ENCODE measurements at places on chromosomes 2 and 18.

DNA sequence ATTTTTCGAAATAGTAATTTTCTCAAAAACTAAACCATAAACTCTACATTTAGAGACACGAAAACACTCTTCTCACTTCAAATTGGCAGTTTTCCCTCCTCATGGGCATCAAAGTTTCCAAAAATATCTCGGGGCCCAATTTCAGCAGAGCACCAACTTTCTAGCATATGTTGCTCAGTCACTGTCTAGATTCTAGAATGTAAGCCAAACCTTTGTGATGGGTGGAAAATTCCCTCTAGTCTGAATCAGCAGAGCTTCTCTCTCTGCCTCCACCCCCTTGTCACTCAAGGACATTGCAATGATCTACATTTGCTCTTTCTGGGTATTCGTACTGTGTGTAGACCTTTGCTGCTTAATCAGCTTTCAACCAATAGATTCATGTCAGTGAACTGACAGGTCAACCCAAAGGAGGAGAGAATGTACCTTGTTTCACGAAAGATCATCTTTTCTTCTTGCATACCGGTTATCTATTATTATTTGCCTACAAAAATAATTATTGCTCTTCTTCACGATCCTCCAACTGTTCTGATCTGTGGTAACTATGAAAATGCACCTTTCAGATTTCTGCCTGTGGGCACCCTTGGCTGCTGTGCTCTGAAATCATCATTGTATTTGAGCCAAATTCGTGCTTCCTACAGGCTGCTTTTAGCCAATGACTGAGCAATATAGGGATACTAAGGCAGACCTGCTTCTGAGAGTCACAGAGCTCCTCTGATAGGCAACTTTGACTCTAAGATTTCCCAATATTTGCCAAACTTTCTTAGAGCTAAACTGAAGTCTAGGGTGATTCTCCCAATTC, 38.7 kb upstream of the GLS start:
- no peak for DNase-seq

- DNase-seq, result no peak
Observed at GRCh38 chr2:15605721-15606120, 14.1 kb downstream of the DDX1 start.

DNA sequence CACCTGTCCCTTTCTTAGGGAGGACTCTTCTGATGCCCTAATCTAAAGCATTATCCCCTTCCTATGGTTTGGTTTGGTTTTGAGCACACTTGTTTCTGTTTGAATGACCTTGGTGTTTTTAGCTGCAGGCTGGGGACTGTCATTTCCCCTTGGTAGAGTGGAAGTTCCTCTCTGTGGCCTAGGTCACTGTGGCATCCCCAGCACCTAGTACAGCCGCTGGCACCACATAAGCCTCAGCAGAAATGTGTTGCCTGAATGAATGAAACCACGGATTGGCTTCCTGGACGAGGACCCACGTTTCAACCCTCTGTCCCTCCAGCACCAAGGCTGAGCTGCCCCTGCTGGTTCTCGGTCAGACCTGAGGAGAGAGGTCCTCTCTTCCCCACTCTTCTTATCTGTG, 159.9 kb downstream of the CTIF start:
- no peak for DNase-seq

- DNase-seq, result no peak
Observed at GRCh38 chr2:128520791-128521190, 202.1 kb upstream of the HS6ST1 start.

DNA sequence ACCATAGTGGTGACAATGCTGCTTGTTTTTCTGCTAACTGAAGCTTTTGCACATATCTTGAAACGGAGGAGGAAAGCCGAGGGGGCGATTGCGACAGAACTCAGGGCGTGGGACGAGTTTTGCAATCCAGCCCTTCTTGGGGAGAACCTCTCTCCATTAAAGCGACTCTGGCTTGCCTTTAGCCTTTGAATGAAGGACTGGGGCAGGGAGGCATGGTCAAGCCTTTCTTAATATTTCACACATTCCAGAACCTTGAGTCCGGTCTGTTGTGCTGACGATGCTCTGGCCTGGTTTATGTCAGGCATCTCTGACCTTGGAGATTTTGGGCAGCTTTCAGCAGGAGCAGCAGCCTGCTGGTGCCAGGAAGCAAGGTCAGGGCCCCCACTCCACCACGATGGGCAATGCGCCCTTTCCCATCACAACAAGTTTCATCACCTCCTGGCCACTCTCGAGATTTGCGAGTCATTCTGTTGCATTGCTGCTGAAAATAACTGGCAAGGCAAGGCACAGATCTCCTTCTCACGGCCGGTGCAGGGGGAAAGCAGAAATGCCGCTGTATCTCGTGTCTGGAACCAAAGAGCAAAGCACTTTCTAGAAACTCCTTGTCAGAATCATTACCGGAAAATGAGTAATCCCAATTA, 10.8 kb downstream of the EMILIN2 start:
- no peak for DNase-seq

DNA sequence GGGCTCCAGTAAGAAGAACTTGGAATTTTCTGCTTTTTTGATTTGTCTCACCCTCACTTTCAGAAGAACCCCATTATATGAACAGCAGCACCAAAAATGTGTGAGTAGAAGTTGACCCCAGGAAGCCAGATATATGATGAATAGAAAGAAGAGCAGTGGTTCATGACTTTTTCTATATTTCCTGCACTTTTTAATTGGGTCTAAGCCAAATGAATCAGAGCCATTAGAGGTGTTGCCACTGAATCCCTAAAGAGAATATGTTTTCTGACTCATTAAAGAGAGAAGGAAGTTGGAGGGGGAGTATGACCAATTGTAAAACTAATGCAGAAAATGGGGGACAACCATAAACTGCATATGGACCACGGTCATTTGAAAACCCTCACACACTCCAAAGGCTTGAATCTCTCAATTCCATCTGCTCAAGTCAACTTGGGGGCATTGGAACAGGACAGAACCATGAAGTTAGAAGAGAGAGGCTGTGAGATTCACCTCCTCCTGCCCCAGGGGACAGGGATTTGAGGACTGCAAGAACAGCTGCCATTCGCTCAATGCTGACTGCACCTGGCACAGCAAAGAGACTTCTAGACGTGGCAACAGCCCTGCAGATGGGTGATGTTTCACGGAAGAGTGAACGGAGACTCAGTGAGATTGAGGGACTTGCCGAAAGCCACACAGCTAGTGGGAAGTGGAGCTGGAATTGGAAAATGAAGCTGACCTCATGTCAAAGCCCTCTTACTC, 3.0 kb downstream of the DAPL1 start:
- DNase-seq, result no peak

DNA sequence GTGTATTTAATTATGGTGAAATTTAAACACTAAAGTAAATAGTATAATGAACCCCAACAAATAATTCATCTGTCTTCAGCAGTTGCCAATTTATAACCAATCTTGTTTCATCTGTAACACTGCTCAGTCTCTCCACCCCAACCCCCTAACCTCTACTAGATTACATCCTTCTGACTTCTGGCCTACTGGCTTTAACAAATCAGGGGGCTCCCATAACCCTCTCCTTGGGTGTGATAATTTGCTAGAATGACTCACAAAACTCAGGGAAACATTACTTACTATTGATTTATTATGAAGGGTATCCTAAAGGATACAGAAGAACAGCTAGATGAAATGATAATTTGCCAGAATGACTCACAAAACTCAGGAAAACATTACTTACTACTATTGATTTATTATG, 50.7 kb downstream of the PIK3C3 start:
- DNase-seq, result no peak

- DNase-seq, result no peak
Observed at GRCh38 chr18:48771641-48772375, 179.0 kb downstream of the SMAD7 start.

DNA sequence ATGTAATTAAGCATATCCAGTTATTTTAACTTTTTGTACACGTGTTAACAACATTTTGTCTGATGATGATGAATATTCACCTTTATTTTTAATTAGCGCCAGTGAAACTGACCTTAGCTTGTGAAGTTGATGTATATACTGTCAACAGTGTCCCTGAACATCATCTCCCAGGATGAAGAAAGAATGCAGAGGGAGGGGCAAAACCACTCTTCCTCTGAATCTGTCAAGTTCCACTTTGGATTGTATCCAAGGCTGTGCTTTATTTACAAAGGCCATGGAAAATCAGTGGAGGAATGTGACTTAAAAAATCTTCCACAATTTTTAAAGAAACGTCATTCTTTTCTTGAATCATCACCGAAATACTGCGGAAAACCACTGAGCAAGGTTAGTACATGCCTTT, 4.5 kb upstream of the RMDN2 start:
- DNase-seq, result no peak

GRCh38 chr18:11807233-11807632, 44.0 kb upstream of the CHMP1B start:
- DNase-seq, result no peak

- peak; percentile 30 for DNase-seq
Observed at GRCh38 chr2:176494949-176495353, 225.7 kb downstream of the MTX2 start.

- DNase-seq, result no peak
Observed at GRCh38 chr2:96843538-96844268, at the start of gene ANKRD23. TSS of gene ANKRD23 (minus strand) at chr2:96844021. CDS start at chr2:96843992, 29 bp downstream.

DNA sequence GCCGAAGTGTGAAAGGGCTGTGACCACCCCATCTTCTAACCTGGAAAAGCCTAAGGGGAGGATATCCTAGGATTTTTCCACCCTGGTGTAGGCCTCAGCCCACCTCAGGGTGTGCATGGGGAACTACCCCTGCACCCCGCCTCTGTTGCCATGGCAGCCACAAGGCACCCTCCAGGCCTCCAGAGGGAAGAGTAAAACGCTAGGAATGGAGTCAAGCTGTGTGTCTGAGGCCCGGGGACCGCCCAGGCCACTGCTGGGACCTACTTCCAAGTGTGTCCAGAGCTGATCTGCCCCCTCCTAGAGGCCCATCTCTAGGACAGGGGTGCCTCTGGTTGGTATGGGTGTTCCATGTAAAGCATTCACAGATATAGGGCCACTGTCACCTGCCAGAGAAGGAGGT, 86.7 kb downstream of the PLB1 start:
- no peak for DNase-seq

- no peak for DNase-seq
Observed at GRCh38 chr2:131029812-131030211, 63.4 kb downstream of the FAM168B start.

DNA sequence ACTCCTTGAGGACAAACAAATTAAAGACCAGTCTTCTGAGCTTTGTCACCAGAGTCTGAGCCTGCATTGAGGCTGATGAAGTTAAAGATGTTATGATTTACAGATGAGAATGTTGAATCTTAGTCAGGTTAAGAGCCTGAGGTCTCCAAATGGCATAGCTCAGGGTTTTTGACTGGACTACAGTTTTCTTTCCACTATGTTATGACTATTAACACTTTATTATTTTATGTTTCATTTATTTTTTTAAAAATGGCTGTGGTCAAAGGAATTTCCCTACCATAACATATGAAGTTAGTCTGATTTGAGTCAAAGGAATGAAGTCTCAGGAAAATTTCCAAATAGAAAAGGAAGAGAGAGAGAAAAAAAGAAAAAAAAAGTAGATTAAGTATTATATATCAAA, 39.7 kb upstream of the CWC22 start:
- no peak for DNase-seq

GRCh38 chr2:119023534-119023933, 81.5 kb downstream of the MARCO start:
- no peak for DNase-seq

GRCh38 chr2:221752781-221753180, 180.7 kb upstream of the EPHA4 start:
- DNase-seq, result no peak

DNA sequence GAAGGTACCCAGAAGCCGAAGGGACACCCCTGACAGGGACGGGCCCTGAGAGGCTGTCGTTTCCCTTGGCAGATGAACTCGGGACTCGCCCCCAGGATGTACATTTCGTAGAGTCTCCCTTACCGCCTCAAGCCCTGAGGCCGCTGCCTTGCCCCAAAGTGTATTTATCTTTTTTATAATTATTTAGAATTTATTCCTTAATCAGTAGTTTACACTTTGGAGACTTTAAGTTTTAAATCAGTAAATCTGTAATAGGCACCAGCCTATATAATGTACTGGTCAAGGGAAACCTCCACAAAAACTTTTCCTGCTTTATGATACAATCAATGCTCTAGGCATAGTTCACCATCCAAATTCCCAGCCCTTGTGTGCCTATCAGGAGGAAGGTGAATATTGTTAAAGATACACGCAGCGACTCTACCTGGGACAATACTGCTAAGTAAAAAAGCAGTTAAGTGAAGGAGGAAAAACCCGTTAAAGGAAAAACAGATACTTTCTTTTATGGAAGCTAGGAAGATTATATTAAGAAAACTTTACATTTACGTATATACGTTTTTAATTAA, 848 bp downstream of the VRK2 start:
- no peak for DNase-seq

GRCh38 chr2:238022594-238023157, 38.1 kb upstream of the SCLY start:
- DNase-seq, result no peak

DNA sequence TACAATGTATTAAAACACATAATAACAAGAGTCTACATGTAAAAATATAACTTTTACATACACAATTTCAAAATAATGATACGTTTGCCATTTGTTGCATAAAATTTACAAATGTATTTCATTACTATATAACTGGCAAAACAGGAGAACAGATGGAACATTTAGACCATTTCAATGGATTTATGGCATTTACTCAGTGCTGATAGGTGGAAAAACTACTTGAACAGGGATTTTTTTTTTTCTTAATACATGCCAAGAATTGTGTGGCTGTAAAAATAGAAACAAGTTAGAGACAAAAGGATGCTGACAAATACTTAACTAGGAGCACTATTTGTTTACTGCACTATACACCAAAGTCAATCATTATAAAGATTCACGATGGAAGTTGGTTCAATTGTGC, 266.8 kb upstream of the CCDC68 start:
- DNase-seq, result no peak

GRCh38 chr2:148161909-148162435, 141.1 kb downstream of the MBD5 start:
- DNase-seq, result no peak

DNA sequence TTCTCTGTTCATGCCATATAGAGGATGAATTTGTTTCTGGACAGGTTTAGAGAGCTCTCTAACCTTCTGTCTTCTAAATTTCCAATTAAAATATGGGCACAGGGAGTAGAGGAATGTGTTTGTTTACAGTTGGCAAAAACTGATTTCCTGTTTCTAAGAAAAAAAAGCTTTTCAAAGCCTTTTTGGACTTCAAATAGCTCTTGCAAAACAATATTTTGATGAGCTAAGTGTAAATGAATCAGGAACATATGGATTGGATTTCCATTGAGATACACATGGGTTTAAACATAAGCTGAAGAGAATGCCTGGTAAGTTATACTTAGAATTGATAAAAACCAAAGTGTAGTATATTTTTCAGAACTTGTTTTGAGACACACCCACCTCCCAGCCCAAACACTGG, 677.5 kb downstream of the NYAP2 start:
- no peak for DNase-seq

GRCh38 chr2:166410828-166411472, 35.2 kb upstream of the SCN9A start:
- DNase-seq, result no peak

All from NCI-H2029 treated with DMSO at 0.1 percent for 48 hours (cell line).